ENCODE measurements at places on chromosomes 16 and 17.

GRCh38 chr16:69166946-69167930 is 19.7 kb upstream of the SNTB2 start:
- DNase-seq: no peak

- DNase-seq: peak; percentile 57
These were observed 4.5 kb downstream of the PMP22 start for GRCh38 chr17:15260376-15261257.

GRCh38 chr17:64982139-64982915 is 63.0 kb upstream of the LRRC37A3 start:
- DNase-seq: no peak

- DNase-seq: no peak
These were observed 94.7 kb downstream of the NOG start for GRCh38 chr17:56688151-56688550.

GRCh38 chr16:85422632-85423550 is 190.2 kb upstream of the GSE1 start:
- no peak for DNase-seq

GRCh38 chr16:76059186-76059585 is 218.0 kb upstream of the CNTNAP4 start:
- no peak for DNase-seq

GRCh38 chr16:51442141-51442870 is 291.2 kb upstream of the SALL1 start:
- no peak for DNase-seq

DNA sequence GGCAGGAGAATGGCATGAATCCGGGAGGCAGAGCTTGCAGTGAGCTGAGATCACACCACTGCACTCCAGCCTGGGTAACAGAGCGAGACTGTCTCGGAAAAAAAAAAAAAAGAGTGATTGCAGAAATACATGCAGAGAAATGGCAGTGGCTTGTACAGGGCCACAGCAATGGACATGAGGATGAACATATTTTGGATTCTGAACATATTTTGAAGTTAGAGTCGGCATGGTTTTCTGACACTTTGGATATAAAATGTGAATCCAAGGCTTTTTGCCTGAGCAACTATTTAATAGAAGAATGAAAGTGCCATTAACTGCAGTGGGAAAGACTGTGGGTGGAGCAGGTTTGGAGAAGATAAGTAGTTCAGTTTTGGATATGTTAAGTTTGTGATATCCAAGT is 35.8 kb downstream of the CPD start:
- no peak for DNase-seq

GRCh38 chr17:77899498-77899897 is 59.0 kb upstream of the TNRC6C start:
- DNase-seq: no peak

DNA sequence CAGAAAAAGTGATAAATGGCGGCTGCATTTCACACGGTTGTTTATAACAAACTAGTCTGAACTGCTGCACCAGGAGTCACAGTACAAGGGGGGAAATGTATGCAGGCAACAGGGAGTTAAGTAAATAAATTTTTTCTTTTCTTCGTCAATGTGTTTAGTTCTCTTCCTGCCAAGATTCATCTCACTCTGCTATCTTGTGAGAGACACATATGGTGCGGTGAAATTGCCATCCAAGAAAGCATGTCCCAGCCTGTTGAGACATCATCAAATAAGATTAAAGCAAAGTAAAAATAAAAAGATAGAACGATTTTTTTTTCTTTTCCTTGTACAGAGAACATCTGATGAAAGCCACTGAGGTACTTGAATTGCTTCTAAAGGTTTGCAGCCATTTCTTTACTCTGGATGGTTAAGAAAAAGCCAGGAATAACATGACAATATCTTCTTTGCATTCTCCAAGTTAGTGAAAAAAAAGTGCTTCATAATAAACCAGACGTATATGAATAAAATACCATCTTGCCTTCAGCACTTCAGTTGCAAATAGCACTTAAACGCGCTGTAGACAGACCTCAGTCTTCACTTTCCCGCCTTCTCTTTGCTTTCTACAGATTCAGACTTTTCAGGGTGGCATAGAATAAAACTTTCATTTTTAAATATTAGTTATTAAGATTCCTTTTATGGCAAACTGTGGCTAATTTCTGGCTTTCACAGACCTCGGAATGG is 506.2 kb upstream of the ZFHX3 start:
- no peak for DNase-seq

GRCh38 chr16:1002399-1003166 is 21.0 kb downstream of the SOX8 start:
- DNase-seq: peak; percentile 29

DNA sequence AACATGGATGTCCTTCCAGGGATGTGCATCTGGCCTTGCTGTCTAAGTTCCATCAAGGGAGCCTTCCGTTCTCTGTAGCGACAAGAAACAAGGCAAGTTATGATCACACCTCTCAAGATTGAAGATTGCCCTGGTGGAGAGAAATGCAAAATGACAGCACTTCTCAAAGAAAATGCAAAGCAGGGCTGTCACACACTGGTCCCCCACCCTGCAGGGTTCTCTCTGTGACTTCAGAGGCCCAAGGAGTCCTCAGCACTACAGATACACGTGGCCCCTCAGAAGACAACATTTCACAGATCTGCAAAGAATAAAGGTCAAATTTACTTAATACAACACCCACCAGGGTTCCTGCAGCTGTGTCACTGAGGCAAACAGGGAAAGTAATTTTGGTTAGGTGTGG is 60.7 kb upstream of the TEX2 start:
- DNase-seq: no peak

GRCh38 chr17:14926526-14927122 is 338.5 kb downstream of the PMP22 start:
- DNase-seq: peak; percentile 67

DNA sequence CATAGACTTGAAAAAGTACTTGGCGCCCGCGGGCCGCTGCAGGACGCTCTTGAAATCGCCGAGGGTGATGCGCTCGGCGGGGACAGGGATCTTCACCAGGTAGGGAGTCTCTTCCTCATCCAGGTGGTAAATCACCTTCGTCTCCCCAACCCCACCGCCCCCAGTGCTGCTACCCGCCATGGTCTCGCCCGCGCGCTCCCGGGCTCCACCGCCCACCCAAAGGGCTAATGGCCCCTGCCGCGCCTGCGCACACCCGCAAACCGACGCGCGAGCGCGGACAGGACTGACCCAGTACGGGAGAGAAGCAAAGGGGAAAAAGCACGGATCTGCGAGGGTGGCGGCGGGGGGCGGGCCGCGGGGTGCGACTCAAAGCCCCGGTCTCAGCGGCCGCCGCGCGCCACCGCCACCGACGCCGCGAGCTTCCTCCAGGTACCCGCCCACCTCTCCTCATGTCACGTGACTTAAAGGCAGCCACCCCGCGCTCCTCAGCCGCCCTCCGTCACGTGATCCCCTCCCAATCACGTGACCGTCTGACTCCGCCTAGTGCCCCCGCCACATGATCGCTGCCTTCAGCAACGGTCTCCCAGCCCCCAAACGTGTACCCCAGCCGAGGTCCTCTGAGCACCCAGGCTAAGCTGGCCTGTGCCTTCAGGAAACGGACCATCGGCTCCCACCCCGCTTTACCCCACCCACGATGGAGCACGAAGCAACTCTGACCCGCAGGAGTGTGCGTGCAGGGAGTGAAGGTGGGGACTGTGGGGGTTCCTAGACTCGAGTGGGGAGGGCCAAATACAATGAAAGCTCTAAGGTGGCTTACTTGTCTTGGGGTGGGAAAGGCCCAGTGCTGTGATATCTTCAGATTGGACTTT is at the start of gene DVL2:
Gene DVL2, minus strand, starts transcription at position 435 of the 869 bp plus-strand sequence. Its CDS starts 255 bp downstream, at position 180.
- peak; percentile 95 for DNase-seq

DNA sequence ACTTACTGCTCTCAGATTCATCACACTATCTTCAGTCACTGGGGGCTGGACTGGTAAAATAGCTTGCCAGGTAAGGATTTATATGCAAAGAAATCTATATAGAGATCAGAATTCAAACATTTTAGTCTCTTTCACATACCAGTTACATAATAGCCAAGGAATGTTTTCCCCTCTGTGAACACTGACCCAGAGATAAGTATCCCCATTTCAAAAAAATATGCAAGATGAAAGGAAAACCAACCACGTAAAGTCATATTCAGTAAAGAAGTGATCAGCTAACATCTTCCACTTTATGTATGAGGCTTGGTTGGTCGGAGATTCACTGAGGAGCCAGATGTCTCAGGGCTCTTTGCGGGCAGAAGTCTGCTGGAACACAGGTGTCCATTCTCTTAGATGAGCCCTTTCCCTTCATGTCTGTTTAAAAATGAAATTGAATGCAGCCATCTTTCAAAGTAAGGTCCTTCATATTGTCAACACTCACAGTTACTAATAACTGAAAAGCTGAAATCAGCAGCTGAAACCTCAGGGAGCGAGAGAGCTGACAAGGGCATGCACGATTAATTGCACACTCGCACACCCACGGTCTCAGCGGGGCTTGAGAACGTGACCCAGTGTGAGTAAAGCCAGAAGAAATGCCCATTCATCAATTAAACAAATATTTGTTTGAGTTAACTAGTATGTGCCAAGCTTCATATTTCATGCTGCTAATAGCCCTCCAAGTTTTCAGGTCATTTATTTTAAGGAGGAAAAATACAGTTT is 161.2 kb downstream of the MRTFB start:
- no peak for DNase-seq

GRCh38 chr17:47279062-47279801 is 25.6 kb downstream of the ITGB3 start:
- no peak for DNase-seq

DNA sequence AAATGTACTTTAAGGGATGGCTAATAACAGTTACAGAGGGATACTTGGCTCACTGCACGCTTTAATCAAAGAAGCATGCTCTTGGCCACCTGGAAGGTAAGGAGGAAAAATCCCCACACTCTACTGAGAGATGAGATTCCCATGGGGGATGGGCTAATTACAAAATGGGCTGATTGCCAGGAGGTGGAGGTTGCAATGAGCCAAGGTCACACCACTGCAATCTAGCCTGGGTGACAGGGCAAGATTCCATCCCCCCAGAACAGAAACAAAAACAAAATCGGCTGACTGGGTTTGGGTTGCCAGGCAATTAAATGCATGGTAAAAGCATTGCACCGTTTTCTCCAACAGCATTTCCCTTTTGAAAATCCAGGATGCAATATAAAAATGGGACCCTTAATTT is 18.0 kb downstream of the N4BP1 start:
- DNase-seq: no peak

GRCh38 chr17:47615766-47616424 is 33.8 kb upstream of the KPNB1 start:
- no peak for DNase-seq

- DNase-seq: no peak
These were observed 905 bp upstream of the SDR42E2 start for GRCh38 chr16:22161401-22161800.

- DNase-seq: no peak
These were observed 37.3 kb downstream of the SPOP start for GRCh38 chr17:49640556-49640955.

DNA sequence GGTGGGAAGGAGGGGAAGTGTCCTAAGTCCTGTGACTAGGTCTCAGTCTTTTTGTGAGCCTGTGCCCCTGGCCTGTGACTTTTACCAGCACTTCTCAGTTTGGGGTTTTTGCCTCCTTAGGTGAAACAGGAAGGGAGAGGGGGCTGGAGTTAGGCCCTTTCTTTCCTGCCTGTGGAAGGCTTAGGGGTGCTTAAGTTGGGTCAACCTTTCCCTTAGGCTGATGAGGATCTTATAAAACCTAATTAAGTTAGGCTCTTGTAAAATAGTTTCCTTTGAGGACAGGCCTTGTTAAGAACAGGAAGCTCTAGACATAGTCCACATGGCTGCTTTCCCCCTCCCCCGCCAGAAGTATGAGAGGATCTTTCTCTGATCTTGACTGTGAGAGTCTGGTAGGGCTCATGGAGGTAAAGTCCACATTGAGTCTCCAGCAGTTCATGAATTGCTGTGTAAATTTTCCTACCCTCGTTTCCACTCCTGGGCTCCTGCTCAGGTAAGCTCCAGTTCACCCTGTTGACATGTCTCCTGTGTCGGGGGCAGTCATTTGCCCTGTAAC is 17.0 kb upstream of the DNASE1 start:
- DNase-seq: peak; percentile 57

GRCh38 chr16:24988593-24989338 is 26.4 kb downstream of the ARHGAP17 start:
- DNase-seq: no peak

DNA sequence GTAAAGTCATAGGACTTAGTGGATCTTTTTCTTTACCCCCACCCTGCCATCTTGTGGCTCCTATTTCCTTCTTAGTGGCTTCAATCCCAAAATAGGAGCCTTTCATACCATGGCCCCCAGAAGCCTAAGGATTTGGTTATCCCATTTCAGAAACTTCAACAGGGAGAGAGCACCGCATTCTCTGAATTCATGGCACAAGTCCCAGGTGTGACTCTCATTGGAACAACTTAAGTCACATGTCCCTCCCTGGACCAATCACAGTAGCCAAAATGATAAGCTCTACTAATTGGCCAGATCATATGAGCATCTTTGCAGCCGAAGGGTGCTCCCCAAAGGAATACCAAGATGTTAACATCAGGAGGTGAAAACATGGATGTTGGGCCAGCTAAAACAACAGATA is 43.2 kb downstream of the AXIN2 start:
- no peak for DNase-seq

DNA sequence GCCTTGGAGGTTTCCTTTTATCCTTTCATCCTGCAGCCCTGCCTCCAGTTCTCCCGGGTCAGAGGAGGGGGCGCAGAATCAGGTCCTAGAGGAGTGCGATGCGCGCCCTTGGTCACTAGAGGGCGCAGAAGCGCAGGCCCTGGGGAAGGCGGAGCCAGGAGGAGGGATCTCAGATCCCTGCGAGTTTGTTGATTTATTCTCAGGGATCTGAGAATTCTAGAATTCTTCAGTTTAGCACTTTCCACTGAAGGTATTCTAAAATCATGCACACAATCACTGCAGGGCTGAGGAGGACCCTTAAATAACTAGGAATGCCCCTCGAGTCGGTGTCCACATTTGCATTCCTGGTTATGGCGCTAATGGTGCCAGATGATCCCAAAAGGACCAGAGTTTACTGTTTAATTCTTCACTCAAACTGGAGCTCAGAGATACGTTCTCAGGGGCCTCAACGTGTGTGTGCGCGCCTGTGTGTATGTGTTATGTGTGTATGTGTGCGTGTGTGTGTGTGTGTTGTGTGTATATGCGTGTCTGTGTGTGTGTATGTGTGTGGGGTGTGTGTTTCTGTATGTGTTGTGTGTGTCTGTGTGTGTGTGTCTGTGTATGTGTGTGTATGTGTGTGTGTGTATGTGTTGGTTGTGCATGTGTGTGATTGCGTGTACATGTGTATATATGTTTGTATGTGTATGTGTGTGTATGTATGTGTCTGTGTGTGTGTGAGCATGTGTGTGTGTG is 6.9 kb upstream of the ELAC2 start:
- DNase-seq: peak; percentile 62

GRCh38 chr16:13606804-13607203 is 313.1 kb upstream of the ERCC4 start:
- no peak for DNase-seq

GRCh38 chr16:67773099-67773498 is 33.3 kb downstream of the RANBP10 start:
- no peak for DNase-seq

Measured in activated CD4-positive, alpha-beta T cell treated with anti-CD3 and anti-CD28 coated beads, Interleukin-2, amount 10 ng/mL, durations not matched to agents 7 days and 5 days (primary cell).